Activated CD8-positive, alpha-beta memory T cell treated with anti-CD3 and anti-CD28 coated beads, Interleukin-2, amount 10 ng/mL, durations not matched to agents 7 days and 5 days (primary cell): ENCODE measurements at places on chromosomes 12 and 14.

DNA sequence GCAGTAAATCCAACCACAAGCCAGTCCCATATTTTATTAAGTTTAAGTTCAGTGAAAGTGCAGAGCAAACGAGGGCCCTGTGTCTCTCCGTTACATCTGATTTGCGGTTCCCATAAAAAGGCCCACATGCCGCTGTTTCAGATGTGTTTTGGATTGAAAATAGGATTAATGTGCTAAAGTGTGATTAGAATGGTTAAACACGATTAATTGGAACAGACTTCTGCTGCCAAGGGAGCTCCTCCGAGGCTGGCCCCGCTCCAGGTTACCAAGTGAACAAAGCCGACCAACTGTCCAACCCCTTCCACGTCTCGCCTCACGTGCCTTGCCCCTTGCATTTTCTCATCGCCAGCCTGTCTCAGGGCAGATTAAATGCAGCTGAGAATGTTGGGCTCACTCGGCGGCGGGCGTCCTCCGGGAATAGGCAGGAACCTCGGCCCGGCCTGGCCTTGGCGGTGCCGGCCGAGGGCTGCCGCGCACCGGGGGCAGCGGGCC is 166.5 kb upstream of the GSC start:
- no peak for DNase-seq

- no peak for DNase-seq
These were observed 39.3 kb downstream of the SETD3 start for GRCh38 chr14:99441157-99441870.

DNA sequence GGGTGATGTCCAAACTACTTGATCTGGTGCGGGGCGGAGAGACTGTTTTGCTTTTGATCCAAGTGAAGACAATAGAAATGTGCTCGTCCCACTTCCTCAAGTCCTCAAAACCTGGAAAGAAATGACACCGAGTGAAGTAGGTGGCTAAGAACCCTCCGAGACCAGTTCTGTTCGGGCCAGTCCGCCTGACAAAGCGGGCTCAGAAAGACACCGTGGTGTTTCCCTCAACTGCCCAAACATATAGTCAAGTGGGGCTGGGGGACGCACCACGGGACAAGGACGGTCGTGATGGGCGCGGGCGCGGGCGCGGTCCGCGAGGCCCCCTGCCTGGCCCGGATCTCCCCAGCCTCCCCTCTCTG is 1.6 kb downstream of the PHLDA1 start:
- peak; percentile 61 for DNase-seq

DNA sequence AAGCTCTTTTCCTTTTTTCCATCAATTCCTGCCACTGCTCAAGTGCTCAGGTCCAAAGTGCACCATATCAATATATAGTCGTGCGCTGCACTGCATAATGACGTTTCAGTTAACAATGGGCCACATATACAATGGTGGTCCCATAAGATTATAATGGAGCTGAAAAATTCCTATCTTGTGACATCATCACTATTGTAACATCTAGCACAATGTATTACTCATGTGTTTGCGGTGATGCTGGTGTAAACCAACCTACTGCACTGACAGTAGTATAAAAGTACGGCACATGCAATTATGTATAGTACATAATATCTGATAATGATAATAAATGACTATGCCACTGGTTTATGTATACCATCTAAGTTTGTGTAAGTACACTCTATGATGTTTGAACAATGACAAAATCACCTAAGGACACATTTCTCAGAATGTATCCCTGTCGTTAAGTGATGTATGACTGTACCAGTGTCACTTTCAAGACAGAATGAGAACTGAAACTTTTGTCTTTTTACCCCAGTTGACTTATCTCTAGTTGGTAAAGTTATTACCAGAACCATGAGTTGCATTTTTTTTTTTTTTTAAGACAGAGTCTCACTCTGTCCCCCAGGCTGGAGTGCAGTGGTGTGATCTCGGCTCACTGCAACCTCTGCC is 53.7 kb upstream of the INSM2 start:
- no peak for DNase-seq

GRCh38 chr14:64754685-64755084 is 50.5 kb downstream of the PLEKHG3 start:
- no peak for DNase-seq

DNA sequence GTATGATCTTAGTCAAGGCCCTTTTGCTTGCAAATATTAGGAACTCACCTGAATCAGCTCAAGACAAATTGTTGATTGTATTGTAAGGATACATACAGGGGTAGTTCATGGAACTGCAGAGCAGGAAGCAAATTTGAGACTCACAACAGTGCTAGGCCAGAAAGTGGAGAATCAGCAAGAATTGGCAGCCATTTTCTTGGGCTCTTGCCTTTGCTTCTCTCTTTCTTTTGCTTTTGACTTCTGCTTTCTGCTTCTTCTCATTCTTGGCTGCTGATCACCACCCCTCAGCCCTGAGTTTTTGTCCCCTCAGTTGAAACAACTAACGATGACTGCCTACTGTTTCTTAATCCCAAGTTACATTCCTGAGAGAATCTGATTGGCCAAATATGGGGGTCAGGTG is 34.8 kb downstream of the KCNK13 start:
- DNase-seq = no peak

DNA sequence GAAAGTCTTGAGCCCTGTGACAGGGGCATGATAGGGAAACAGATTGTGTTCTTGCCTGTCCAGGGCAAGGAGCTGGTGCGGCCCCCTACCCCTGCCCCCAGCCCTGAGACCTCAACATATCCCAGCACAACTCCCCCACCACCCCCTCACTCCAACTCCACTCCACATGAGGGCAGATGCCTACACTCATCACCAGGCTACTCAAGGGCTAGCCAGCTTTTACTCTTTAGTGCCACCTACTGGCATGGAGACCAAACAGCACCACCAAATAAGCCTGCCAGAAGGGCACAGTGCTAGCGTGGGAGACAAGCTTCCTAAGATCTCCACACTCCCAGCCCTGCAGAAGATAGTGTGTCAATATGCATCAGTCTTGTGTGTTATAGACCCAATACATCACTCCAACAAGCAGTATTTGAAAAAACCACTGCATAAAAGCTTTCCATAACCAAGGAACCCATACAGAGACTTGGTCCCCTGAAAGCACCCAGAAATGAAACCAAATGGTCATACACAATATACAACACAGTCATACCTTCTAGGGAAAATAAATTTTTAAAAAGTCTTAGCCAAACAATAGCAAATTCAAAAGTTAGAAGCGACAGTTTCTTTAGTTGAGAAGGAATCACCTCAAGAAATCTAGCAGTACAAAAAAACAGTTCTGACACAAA is 154.4 kb downstream of the KCNK10 start:
- DNase-seq = peak; percentile 66

DNA sequence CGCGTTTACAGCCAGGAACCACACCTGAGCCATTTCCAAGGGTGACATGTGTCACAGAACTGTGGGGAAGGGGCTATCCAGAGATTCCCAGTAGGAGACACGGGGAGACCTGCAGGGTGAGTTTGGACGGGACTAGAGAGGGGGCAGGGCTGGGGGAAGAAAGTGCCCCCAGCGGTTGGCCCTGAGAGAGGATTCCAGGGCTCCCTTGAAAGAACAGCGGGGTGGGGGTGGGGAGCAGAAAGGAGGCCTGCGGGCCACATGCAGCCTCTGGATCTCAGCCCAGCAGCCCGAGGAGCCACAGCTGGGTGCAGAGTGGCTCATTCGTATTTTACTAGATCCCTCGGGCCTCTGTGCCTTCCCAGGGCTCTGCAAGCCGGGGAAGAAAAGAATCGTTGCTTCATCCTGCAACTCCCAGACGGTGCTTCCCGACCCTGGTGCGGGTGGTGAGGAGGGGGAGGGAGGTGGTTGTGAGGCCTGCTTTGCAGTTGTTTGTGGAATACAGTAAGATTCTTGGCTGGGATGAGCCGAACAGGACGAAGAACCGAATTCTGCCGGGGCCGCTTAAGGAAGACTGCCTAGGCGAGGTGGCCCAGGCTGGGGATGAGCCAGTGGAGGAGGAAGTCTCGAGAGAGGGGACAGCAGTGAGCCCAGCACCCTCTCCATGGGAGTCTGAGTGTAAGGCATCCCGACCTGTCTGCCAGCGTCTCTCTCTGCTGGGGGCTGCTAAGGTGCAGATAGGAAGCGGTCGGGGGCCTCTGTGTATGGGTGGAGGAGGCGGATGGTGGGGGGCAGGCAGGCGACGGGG is 36.1 kb upstream of the ANKRD9 start:
- no peak for DNase-seq

GRCh38 chr12:1131811-1132224 is 140.8 kb downstream of the ERC1 start:
- DNase-seq = no peak

DNA sequence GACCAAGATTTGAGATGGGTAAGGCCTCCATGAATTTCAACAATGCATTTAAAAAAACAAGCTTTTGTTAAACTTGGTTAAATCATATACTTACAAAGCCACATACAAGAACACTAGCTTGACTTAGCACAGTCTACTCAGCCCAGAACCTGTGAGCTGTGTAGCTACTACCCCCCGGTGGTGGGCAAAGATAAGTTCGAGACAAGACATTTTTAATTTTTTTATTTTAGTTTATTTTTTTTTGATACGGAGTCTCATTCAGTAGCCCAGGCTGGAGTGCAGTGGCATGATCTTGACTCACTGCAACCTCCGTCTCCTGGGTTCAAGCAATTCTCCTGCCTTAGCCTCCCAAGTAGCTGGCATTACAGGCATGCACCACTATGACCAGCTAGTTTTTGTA is 3.7 kb upstream of the NECAP1 start:
- DNase-seq = peak; percentile 71

- no peak for DNase-seq
These were observed 29.4 kb upstream of the ESRRB start for GRCh38 chr14:76346391-76347160.

- DNase-seq = no peak
These were observed 63.3 kb downstream of the ZFP36L1 start for GRCh38 chr14:68729556-68729955.

- DNase-seq = no peak
These were observed 110.6 kb downstream of the PRMT8 start for GRCh38 chr12:3601461-3602150.

DNA sequence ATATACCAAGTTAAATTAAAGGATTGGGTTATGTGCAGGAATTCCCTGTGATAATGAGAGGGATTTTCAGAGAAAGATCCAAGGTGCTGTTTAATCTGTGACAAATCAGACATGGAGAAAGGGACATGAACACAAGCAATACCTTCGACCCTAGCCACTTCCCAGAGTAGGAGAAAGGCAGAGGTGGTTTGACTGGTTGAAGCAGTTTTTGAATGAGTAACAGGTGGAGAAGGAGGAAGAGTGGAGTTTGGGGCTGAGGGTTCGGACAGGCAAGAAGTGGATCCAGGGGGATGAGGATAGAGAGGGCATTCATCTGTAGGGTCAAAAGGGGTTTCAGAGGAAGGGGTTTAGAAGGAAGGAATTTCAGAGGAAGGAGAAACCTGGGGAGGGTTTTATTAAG is 27.4 kb upstream of the A2M start:
- no peak for DNase-seq

GRCh38 chr12:6372403-6373003 is 2.9 kb downstream of the SCNN1A start:
- DNase-seq = no peak

DNA sequence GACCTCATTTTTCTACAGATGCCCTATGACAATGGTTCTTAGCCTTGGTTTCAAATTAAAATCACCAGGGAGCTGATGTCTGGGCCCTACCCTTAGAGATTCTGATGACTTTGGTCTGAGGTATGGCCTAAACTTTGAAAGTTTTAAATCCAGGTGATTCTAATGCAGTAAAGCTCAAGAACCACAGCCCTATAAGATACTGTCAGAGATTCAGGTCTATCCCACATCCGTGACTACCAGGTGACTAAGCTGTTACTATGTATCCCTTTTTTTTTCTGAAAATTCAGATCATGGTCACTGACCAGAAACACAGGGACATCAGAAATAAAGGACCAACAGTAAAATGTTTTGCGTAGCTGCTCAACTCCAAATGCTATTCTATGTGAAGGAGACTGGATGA is 148.8 kb upstream of the BMP4 start:
- no peak for DNase-seq

- no peak for DNase-seq
These were observed 1.8 kb downstream of the ITGA7 start for GRCh38 chr12:55705782-55706402.

- DNase-seq = no peak
These were observed 50.8 kb downstream of the TTLL5 start for GRCh38 chr14:75711796-75712211.

GRCh38 chr12:48998497-48999353 is 450 bp downstream of the DDN start:
- DNase-seq = peak; percentile 49

GRCh38 chr14:54040846-54041245 is 84.2 kb upstream of the BMP4 start:
- DNase-seq = no peak

DNA sequence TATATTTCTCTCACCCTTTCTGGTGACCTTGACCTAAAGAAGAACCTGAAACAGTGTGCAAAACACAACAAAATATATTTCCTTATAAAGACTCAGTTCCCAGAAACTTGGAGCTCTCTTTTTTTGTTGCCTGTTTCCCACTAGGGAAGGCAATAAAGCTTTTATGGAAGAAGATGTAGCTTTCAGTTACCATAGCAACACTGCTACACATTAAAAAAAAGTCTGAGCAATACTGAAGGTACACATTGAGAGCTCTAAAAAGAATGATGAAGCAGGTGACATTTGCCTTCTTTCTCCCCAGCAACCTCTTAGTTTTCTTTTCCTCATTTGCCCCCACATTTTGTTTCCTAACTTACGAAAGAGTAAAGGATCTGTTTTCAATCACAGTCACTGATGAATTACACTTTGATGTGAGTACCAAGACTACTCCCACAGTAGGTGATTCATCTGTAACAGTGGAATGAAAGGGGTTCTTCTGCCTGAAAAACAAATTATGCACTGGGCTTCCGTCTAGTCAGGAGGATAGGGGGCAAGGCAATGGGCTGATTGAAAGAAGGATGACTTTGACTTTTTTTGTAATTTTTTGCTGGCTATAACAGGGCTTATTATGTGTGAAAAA is 1.1 kb upstream of the CATSPERB start:
- DNase-seq = no peak

DNA sequence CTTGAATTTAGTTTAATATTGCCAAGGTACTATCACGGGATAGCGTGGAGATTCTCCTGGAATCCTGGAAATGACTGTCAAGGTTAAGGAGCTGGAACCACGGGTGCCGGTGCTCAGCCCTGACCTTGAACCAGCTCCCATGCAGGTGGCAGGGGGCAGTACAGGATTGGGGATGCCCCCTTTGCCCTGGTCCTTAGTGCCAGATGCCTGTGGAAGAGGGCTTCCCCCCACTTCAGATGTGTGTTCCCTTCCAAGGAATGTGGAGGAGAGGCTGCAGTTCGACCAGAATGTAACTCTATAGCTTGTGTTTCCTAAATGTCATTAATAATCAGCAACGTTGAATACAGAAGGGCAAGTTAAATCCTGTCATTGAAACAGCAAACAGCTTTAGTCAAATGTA is 258.9 kb downstream of the VRK1 start:
- no peak for DNase-seq
